ENCODE measurements at places on chromosomes 1 and 21.
A peak's percentile ranks its signal among the peaks of the same experiment; 100 is the strongest.

- no peak for DNase-seq
These were observed 26.7 kb upstream of the GLIS1 start for GRCh38 chr1:53765657-53766056.

GRCh38 chr1:97114842-97115241, 393.3 kb downstream of the PTBP2 start:
- no peak for DNase-seq

GRCh38 chr1:206631085-206631509, 4.2 kb upstream of the DYRK3 start:
- DNase-seq, result peak; percentile 90

- no peak for DNase-seq
These were observed 26.7 kb downstream of the NDC1 start for GRCh38 chr1:53811414-53811851.

DNA sequence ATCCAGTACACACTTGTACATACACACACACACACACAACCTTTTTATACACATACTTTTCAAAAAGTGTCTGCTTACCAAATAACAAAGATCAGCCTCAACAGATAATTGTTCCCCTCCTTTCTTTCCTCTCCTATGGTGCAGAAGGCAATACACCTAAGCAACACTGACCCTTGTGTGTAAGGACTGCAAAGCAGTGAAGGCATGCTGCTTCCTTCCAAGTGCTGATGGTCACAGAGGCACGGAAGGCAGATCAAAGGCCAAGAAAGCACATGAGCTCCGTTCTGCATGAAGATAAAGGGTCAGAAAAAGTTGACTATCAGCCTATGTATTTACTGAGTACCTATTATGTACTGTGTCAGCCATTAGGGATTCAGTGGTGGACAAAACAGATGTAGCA, 168.8 kb downstream of the TNR start:
- no peak for DNase-seq
